ENCODE measurements at places on chromosomes 3 and 15.

DNA sequence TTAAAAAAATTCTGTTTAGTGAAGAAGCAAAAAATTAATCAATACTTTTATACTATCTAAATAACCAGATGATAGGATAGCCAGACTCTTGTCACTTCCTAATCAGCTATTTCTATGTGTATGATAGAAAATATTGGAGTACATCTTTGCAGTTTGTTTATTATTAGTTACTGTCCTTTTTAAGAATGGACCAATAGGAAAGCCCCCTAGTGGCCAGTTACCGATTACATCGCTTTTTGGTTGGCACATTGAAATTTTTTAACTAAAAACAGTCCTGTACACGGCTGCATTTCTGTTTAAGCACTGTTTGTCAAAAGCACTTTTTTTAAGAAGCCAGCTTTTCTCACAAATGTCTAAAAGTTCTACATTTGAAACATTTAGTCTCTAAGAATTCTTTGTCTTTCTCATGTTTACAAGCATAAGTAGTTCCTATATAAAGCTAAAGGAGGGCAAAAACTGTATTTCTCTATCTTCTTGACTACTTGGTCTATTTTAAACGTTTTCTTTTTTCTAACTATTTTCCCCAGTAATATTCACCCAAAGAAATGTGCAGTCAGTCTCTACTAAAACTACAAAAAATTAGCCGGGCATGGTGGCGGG is 253.2 kb upstream of the LRTM1 start:
- DNase-seq = no peak

- no peak for DNase-seq
These were observed 96.9 kb downstream of the LINGO1 start for GRCh38 chr15:77535845-77536244.

DNA sequence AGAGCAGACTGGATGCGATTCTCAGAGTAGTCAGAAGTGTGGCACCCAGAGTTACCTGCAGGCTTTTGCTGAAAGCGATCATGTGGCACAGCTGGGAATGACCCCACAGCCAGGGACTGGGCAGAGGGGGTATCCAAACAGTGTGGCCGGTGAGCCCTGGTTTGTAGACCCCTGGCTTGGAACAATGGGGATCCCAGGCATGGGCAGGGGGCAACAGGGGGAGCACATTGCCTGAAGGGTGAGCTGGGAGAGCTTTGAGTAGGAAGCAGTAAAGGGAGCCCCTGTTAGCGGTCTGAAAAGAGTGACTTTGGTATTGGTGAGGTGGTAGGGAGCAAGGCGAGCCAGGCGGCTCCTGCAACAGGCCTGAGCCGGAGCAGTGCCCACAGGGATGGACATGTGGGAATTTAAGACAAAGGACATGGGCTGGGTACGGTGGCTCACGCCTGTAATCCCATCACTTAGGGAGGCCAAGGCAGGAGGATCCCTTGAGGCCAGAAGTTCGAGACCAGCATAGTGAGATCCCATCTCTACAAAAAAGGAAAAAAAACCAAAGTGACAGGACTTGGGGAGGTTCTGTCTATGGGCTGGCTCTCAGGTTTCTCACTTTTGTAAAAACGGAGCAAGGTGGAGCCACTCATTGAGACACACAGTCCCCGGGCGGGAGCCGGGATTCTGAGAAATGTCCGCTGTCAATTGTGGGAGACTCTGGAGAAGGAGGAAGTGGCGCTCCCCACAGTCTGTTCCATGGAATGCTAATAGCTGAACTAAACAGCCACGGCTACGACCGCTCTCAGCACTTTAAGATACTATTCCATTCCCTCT is 223.8 kb upstream of the LYSMD4 start:
- no peak for DNase-seq

DNA sequence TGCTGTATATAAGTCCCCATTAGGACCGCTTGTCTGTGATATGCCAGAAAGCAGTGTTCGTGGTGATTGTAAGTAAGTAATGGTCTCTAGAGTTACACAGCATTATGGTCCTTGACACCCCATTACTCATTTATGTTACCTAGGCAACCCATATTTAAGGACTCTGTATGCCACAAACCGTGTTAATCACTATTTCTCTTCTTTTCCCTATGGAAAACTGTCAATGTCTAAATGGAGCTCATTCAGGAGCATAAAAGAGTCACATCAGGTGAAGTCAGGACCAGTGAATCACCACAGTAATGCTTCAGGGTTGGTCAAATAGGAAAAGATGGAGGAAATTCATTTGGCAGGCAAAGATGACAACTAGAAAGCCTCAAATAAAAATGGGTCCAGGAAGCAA is 146.6 kb upstream of the PEX5L start:
- no peak for DNase-seq

DNA sequence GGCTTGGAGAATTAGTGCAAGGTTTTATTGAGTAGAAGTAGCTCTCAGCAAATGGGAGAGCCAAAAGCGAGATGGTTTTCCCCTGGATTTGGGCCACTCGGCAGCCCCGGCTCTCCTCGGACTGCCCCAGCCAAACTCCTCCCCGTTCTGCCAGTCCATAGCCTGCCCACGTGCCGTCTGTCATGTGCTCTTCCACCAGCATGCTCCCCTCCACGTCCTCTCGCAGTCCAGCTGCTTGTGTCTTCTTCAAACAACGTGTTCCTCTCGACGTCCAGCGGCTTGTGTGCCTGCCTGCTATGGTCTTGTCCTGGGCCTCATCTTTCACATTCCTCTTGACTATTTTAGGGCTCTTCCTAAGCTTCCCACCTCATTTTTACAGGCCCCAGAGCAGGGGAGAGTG is 16.7 kb upstream of the SECISBP2L start:
- DNase-seq = no peak

DNA sequence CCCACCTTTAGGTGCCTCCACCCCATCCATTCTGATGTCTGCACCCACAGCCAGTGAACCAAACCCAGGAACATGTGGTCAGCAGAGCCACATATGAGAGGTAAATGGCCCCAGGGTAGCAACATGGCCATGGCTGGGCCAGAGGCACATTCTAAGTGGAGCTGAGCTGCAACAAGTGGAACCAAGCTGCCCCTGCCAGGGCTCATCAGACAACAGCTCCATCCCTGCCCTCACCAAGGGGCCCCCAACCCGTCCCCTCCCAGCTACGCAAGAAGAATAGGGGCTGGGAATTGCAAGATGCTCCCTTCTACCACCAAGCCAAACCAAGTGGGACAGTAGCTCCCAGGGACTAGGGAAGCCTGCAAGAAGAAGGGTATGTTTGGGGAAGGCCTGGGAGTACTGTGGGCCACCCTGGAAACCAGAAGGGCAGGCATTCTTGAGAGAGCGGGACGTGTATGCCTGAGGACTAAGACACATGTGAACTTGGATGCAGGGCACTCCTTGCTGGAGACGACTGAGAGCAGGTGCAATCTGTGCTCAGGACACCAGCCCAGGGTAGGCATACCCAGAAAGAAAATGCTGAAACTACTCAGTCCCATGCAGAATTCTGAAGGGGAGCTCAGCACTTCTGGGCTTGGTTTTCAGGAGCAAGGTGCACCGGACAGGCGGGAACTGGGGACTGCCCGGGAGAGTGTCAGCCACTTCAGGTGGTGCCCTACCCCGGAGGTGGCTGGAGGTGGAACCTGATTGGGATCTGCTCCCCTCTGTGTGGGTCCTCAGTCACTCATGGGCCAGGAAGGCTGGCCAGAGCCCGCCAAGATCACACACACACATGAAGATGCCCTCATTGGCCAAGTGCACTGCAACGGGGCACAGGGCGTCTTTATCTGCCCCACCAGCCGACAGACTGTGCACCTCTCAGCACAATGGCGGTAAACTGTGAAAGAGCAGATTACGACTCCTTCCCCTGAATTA is 9.5 kb downstream of the MYL3 start:
- no peak for DNase-seq

- no peak for DNase-seq
These were observed 10.4 kb upstream of the RTP1 start for GRCh38 chr3:187186801-187187421.

GRCh38 chr3:123799544-123800361 is 84.4 kb downstream of the MYLK start:
- DNase-seq = no peak

GRCh38 chr3:67048715-67049074 is 50.6 kb downstream of the KBTBD8 start:
- no peak for DNase-seq

GRCh38 chr15:29682361-29682760 is 139.9 kb downstream of the TJP1 start:
- DNase-seq = no peak

DNA sequence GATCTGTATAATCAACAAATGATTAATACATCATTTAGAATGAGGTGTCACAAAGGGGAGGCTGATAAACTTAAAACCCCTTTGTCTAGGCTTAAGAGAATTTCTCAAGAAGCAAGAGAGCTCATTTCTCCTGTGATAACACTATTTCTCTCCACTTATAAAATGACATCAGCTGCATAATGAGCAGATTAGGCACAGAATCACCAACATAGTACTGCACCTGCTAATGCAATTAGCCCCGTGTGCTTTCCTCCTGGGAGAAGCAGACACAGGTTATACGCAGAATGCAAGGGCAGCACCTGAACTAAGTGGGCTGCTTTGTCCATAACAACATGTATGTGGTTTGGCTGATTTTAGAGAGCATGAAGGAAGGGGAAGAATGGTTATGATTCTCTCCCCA is 515.3 kb upstream of the CFAP20DC start:
- DNase-seq = no peak

DNA sequence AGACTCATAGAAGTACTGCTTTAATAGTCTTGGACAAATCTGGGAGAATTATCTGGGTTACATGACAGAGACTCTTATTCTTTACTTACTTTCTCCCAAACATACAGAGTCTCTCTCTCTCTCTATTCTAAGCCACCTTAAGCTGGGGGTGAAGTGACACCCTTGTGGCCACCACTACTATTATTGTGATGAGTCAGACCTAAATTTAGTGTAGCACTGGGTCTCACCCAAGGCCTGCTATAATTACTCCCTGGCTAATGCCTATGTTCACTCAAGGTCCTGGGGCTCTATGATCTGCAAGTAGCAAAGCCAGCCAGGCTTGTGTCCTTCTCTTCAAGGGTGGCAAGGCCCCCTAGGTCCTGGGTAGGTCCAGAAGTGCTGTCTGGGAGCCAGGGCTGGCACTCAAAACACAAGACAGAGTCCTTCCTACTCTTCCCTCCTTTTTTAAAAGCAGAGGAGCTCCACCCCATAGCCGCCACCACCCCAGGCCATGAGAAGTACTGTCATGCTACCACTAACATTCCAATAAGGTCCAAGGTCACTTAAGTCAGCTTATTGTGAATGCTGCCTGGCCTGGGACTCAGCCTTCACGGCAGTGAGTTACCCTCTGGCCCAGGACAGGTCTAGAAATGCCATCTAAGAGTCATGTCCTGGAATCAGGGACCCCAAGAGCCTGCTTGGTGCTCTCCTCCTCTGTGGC is 183.6 kb downstream of the POLQ start:
- DNase-seq = no peak

DNA sequence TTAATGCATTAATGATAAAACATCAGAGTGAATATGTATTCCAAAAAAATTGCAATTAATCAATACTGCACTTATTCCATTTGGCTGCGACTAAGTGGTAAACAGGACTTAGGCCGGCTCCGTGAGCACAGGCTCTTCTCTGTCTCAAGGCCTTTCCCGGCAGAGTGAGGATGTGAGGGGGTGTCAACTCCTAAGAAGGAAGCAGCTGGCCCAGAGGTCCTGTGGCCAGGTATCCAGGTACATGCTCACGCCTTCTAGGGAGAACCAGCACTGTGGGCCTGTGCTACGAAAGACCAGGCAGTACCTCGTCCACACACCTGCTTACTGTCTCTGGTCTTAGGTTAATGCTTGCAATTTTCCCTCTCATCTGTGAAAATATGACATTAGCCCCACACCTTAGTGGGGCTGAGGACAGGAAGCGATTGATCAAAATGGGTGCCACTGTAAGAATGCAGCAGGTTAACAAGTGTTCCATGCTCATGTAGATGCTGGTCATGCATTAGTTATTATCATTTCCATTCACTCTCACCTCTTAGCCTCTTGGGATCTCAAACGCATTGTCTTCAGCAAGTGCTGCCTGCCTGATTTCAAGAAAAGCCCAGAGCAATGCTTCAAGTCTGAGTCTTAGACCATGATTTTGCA is 175.3 kb downstream of the ABHD5 start:
- no peak for DNase-seq

GRCh38 chr3:63673111-63673510 is 20.6 kb downstream of the SNTN start:
- no peak for DNase-seq

DNA sequence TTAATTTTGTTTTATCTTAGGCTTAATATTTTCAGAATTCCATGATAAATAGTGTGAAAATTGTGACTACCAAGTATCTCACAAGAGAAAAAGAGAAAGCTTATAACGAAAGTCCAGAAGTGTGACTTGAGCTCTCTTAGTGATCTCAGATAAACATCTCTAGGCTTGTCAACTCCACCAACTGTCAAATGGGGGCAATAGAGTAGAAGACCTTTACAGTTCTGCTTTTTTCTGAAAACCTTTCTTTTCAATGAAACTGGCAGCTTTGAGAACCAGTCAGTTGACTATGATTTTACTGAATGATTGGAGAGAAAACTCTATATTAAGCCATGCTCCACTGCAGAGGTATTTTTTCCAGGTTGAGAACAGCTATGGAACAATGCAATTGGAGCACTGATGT is 119.2 kb upstream of the TP63 start:
- no peak for DNase-seq

GRCh38 chr3:65827076-65827475 is 211.6 kb downstream of the MAGI1 start:
- DNase-seq = no peak

DNA sequence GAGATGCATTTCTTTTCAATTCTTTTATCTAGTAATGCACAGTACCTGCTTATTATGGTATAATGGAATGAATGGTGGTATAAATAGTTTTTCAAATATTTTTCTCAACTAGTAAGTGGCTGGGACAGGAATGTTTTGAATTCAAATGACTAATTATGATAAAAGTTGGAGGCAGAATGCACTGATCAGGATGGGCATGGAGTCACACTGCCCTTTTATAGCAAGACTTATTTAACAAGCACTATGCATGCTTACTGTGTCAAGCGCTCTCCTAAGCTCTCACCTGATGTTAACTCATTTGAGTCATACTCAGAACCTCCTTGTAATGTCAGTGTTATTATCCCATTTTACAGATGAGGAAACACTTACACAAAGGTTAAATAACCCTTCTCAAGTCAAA is 221.8 kb downstream of the FEZF2 start:
- DNase-seq = no peak

DNA sequence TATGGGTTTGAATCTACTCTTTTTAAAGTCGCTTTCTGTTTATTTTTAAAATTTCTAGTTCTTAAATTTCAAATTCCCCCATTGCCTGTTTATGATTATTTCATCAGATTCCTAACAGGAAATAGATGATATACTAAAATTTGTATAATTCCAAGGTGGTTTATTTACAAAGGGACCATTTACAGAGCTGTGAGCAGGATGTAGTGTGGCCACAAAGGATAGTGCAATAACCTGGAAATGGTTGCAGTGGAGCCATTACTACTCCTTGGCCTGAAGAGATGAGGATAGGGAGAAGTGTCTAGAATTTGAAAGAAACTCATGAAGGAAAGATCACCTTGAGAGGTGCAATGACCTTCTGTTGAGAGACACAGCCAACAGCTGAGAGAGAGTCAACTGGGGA is 58.5 kb upstream of the AP4E1 start:
- DNase-seq = no peak
